ENCODE measurements at places on chromosomes 6 and 20. TPM values are rescaled to one million over a fixed set of nuclear protein-coding genes. Genes with fewer than 3 reads are reported as not detected.

TRIM40 gene
- not detected for polyA plus RNA-seq

SMLR1 gene
- not detected for polyA plus RNA-seq

FAM209B gene
- not detected for polyA plus RNA-seq

MYBL2 gene
- polyA plus RNA-seq: 2.5 TPM

NRSN2 gene
- polyA plus RNA-seq: 1.5 TPM

PKHD1 gene
- polyA plus RNA-seq: not detected

CPNE5 gene
- polyA plus RNA-seq: 0.73 TPM

BPI gene
- not detected for polyA plus RNA-seq

ZFP64 gene
- 8.3 TPM for polyA plus RNA-seq

NRN1 gene
- 0.10 TPM for polyA plus RNA-seq

AFG1L gene
- polyA plus RNA-seq: 4.4 TPM

SPACA1 gene
- polyA plus RNA-seq: not detected

HLA-DQB1 gene
- 142 TPM for polyA plus RNA-seq

GRCh38 chr20:1094751-1095150 is 23.7 kb upstream of the PSMF1 start:
- H3K36me3 ChIP-seq: no peaks in the 10 kb centered on the region
- no peaks in the 10 kb centered on the region for H3K4me1 ChIP-seq
- peaks cover 3% of the 10 kb centered on the region for H3K27me3 ChIP-seq
- no peak overlapping the region for H3K4me3 ChIP-seq
- no peak overlapping the region for H3K27ac ChIP-seq

- H3K4me3 ChIP-seq: peak overlapping the region; percentile 76
- H3K27ac ChIP-seq: peak overlapping the region; percentile 60
- H3K36me3 ChIP-seq: no peaks in the 10 kb centered on the region
- H3K27me3 ChIP-seq: no peaks in the 10 kb centered on the region
- peak; percentile 45 for DNase-seq
Measured at GRCh38 chr6:119348748-119349360, 707 bp downstream of the MAN1A1 start.

DNA sequence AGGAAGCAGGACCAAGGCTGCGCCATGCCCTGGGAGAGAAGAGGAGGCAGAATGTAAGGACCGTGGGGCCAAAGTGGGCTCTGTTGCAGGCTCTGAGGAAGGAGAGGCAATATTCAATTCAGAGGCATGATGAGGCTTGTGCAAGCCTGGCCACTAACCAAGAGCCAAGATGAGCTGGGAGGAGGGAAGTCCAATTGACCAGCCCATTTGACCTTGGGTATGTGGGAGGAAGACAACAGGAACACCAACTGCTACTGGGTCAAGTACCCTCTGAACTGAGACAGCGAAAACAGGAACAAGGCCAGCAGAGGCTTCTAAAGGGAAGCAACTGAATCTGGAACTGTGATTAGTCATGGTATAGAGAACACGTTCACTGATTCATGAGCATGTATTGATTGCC is 779.6 kb downstream of the MAFB start:
- H3K27ac ChIP-seq: no peak overlapping the region
- no peak overlapping the region for H3K4me3 ChIP-seq
- no peaks in the 10 kb centered on the region for H3K36me3 ChIP-seq
- no peak for DNase-seq

DNA sequence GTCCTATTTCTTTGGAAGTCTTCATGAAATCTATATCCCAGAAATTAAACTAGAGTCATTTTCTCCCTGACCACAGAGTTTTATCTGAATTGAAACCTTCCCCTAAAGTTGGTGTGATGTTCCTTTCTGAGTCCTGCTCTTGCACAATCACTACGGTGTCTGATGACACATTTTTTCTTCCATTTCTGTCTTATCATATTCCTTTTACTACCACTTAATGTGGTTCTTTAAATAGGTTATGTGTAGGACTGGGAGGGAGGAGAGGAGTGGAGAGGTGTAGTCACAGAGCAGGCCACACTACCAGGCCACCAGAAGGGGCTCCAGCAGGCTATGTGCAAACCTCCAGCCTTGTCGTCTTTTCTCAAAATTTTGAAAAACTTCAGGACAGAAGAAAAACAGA is 39.7 kb upstream of the ATXN1 start:
- H3K4me3 ChIP-seq: no peak overlapping the region
- no peaks in the 10 kb centered on the region for H3K36me3 ChIP-seq
- no peak for DNase-seq
- no peaks in the 10 kb centered on the region for H3K4me1 ChIP-seq
- H3K27me3 ChIP-seq: no peaks in the 10 kb centered on the region

- no peak overlapping the region for H3K27ac ChIP-seq
- no peak for DNase-seq
- H3K36me3 ChIP-seq: no peaks in the 10 kb centered on the region
- no peaks in the 10 kb centered on the region for H3K27me3 ChIP-seq
Measured at GRCh38 chr6:82337688-82338257, 25.8 kb upstream of the TPBG start.

DNA sequence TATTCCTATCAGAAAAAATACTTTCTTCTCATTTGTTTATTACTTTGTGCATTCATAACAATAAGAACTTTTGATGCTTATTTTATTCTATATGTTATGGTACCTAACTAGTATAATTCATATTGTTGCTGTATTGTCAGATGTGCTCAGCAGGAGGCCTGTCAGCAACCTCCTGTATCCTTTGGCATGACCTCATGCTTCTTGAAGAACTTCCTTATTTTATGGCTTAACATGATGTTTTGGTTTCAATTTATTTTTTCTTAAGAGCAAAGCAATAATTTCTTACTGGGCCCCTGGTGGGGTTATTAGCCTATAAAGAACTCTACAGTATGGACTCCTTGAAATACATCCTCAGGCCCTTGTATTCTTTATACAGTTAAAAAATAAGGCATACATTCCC is 17.3 kb downstream of the GGTLC1 start:
- DNase-seq: no peak
- H3K36me3 ChIP-seq: no peaks in the 10 kb centered on the region
- H3K4me3 ChIP-seq: no peak overlapping the region
- no peaks in the 10 kb centered on the region for H3K4me1 ChIP-seq

GRCh38 chr6:37788259-37788658 is 31.3 kb upstream of the ZFAND3 start:
- peaks cover 5% of the 10 kb centered on the region for H3K27me3 ChIP-seq
- H3K4me1 ChIP-seq: peaks cover 12% of the 10 kb centered on the region
- H3K27ac ChIP-seq: no peak overlapping the region
- DNase-seq: no peak
- H3K36me3 ChIP-seq: no peaks in the 10 kb centered on the region

DNA sequence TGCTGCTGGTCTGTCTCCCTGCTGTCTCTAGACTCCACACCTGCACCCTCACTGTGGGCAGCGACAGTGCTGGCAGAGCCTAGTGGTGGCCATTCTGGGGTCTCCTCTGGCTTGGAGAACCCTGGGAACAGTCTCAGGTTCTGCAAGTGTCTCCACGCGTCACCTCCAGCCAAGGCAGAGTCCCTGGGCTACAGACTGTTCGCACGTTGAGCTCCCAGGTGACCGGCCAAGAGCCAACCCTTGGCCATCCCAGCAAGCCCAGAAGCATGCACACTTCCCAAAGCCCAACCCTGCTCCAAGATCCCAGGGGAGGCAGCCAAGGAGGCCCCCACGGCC is 4.8 kb downstream of the EEF1A2 start:
- H3K36me3 ChIP-seq: no peaks in the 10 kb centered on the region
- no peak overlapping the region for H3K4me3 ChIP-seq
- H3K27ac ChIP-seq: no peak overlapping the region
- H3K4me1 ChIP-seq: peaks cover 18% of the 10 kb centered on the region
- H3K27me3 ChIP-seq: no peaks in the 10 kb centered on the region

DNA sequence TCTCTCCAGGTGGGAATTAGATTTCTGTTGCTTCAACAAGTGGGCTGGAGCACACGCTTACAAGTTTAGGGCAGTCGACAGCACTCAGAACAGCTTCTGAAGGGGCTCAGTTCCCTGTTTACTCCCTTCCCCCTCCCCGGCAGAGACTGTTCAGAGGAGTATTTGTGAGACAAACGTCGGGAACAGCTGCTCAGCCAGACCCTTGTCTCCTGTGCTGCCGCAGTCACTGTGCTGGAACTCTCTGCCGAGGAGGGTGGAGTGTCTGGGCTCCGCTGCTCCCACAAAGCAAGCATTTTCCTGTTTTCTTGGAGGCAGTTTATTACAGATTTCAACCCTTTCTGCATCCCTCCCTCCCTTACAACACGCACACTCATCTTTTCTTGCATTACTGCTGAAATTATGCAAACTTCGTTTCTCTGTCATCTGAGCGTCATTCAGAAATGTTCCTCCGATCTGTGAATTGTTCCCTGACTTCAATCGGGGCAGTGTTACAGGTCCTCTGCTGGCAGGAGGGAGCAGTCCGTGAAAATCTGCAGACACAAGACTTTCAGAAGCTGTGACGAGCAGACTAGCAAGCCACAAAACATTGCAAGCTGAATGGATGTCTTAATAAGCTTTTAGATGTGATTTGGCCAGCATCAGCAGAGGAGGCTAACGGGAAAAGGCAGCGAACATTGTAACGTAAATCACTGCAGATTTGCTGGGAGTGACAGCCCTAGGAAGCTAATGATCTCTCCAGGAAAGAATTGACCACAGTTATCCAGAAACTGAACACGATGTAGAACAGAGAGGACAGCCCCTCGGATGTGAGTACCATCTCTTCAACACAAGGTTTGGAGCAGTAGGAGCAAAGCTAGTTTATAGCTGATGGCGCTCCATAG is 76.2 kb downstream of the LYRM2 start:
- no peak for DNase-seq
- H3K36me3 ChIP-seq: no peaks in the 10 kb centered on the region
- H3K27me3 ChIP-seq: peaks cover 4% of the 10 kb centered on the region
- no peak overlapping the region for H3K4me3 ChIP-seq
- H3K4me1 ChIP-seq: no peaks in the 10 kb centered on the region

- no peak overlapping the region for H3K27ac ChIP-seq
- no peak overlapping the region for H3K4me3 ChIP-seq
- DNase-seq: no peak
- H3K27me3 ChIP-seq: no peaks in the 10 kb centered on the region
- peaks cover 13% of the 10 kb centered on the region for H3K36me3 ChIP-seq
- H3K4me1 ChIP-seq: no peaks in the 10 kb centered on the region
Measured at GRCh38 chr6:34839666-34840352, 47.9 kb downstream of the BLTP3A start.

GRCh38 chr20:43800186-43800585 is 73.4 kb upstream of the GTSF1L start:
- H3K4me1 ChIP-seq: no peaks in the 10 kb centered on the region
- no peak overlapping the region for H3K4me3 ChIP-seq
- H3K27me3 ChIP-seq: no peaks in the 10 kb centered on the region
- DNase-seq: peak; percentile 45

DNA sequence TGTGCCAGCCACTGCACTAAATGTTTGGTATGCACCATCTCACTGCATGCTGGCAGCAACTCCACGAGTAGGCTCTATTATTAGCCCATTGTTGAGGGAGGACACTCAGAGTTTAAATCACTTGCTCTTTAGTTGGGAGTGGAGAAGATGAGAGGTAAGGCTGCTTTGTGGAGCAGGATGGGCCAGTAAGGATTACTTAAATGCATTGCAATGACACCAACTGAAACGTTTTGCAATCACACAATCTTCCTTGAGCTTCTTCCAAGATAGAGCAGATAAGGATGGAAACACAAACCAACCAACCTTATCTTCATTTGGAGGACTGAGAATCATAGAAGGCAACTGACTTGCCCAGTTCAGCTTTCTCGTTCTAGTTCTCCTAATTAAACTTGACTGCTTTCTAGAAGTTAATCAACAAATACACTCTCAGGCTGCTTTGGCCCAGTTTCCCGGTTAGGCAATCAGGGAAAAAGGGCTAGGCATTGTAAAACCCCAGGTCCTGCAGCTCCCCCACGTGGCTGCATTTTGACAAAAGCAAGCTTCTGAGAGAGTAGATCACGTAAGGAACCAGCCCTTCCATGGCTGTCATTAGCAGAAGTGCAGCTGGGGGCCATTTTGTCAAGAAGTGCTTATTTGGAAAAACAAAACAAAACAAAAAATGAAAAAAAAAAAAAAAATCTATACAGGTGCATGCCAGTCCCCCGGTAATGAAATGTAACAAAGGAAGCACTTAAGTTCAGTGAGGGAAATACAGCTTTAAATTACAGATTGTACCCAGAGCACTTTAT is 130.6 kb downstream of the BCAS1 start:
- H3K27ac ChIP-seq: no peak overlapping the region
- H3K4me3 ChIP-seq: no peak overlapping the region
- no peaks in the 10 kb centered on the region for H3K36me3 ChIP-seq
- H3K4me1 ChIP-seq: peaks cover 11% of the 10 kb centered on the region

DNA sequence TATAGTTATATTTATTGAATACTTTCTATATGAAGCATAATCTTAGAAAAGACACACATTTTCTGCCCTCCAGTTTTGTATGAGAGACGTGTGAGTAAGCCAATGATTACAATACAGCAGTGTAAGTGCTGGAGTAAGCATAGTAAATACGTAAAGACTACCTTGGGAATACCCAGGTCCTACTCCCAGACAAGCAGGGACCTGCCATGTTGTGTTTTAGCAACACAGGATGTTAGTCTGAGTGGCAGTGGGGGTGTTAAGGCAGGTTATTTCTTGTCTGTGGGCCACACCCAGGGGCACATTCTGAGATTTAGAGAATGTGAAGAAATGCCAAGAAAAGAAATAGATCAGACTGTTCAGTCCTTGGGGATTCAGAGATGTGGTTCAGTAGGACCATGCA is 34.3 kb upstream of the RNF144B start:
- no peaks in the 10 kb centered on the region for H3K4me1 ChIP-seq
- no peaks in the 10 kb centered on the region for H3K36me3 ChIP-seq
- peaks cover 2% of the 10 kb centered on the region for H3K27me3 ChIP-seq
- no peak for DNase-seq

DNA sequence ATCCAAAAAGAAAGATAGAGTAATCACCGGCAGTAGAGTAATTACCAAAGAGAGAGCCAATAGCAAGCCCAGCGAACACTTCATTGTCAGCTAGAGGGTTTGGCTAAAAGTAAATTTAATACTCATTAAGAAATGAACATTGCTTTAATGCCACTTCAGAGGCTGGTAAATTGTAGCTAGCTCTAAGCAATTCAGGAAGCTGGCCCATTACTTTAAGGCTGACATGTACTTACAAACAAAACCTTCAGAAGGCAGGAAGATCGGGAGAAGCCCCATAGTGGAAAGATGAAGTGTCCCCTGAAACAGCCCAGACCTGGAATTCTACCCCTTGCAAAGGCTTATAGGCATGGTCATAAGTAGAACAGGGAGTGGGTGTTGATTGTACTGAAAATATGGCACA is 396.6 kb upstream of the ID4 start:
- H3K27me3 ChIP-seq: no peaks in the 10 kb centered on the region
- no peaks in the 10 kb centered on the region for H3K4me1 ChIP-seq
- no peaks in the 10 kb centered on the region for H3K36me3 ChIP-seq
- H3K4me3 ChIP-seq: no peak overlapping the region
- no peak for DNase-seq

DNA sequence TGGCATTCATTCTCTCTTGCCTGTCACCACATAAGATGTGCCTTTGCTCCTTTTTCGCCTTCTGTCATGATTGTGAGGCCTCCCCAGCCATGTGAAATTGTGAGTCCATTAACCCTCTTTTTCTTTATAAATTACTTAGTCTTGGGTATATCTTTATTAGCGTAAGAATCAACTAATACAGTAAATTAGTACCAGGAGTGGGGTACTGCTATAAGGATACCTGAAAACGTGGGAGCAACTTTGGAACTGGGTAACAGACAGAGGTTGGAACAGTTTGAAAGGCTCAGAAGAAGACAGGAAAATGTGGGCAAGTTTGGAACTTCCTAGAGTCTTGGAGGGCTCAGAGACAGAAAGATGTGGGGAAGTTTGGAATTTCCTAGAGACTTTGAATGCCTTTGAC is 46.6 kb downstream of the RNF182 start:
- no peaks in the 10 kb centered on the region for H3K36me3 ChIP-seq
- H3K27me3 ChIP-seq: peaks cover 9% of the 10 kb centered on the region
- no peaks in the 10 kb centered on the region for H3K4me1 ChIP-seq
- DNase-seq: no peak

GRCh38 chr6:129350278-129350677 is 359.7 kb downstream of the ARHGAP18 start:
- no peak for DNase-seq
- no peaks in the 10 kb centered on the region for H3K36me3 ChIP-seq
- H3K4me1 ChIP-seq: no peaks in the 10 kb centered on the region
